ENCODE measurements at places on chromosomes 11 and 22. TPM values are rescaled to one million over a fixed set of nuclear protein-coding genes. Genes with fewer than 3 reads are reported as not detected.

- DNase-seq: no peak
Observed at GRCh38 chr22:22433770-22434169, 74.8 kb downstream of the ZNF280B start.

- no peak for DNase-seq
Observed at GRCh38 chr11:83617671-83618070, 331.5 kb upstream of the CCDC90B start.

DNA sequence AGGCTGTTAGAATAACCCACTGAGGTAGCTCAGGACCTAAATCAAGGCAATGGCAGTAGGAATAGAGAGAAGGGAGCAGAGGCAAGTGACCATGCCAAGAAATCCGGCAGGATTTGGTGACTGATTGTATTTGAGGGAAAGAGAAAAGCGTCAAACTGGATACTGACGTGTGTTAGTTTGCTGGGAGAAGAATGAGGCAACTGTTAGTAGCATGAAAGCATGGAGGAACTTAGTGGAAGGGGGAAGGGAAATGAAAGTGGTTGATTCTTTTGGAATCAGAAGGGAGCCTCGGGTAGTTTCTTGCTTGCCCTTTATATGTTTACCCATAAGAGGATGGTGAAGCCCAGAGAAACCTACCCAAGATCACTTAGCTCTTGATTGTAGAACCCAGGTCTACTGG is 8.3 kb downstream of the PPFIBP2 start:
- no peak for DNase-seq

The HNRNPUL2 gene
- total RNA-seq: 33.8 TPM

The OR5P2 gene
- not detected for total RNA-seq
